Hematopoietic multipotent progenitor cell treated with erythropoietin and hydrocortisone succinate and interleukin-3 and kit ligand, for 6 days (in vitro differentiated cells): ENCODE measurements at places on chromosomes 4 and X.

DNA sequence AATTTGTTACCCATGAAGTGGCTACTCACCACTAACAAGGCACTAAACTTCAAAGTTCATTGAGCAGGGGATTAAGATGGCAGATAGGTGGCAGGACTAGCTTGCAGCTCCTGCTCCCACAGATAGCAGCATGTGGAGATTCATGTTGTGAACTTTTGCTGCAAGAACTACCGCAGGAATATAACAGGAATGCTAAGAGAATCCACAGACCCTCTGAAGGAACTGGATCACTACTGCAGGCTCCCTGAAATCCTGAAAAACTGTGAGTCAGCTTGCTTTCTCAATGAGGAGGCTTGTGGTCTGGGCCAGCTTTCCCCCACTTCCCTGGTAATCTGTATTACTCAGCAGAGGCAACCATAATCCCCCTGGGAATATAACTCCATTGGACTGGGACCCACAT is 118.5 kb upstream of the VCX2 start:
- no peak for DNase-seq

GRCh38 chr4:156559346-156559745 is 412.3 kb downstream of the PDGFC start:
- no peak for DNase-seq

DNA sequence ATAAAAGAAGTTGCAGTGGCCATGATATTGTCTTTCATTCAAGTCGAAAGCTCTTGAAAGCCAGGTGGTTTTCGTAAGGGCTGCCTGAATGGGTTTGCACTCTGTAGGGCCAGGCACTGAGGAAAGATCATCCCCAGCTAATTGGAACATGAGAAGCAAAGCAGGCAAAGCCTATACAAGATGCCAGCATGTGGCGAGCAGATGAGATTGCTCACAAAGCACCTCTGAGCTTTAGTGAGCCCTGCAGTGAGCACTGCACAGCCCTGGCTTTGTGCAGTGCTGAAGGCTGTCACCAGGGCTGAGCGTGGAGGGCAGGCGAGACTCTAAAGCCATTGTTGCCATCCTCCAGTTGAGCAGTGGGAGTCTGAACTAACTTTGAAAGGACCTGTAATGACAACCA is 53.8 kb downstream of the HADH start:
- DNase-seq, result no peak

GRCh38 chr4:6372649-6373525 is 99.5 kb downstream of the PPP2R2C start:
- DNase-seq, result peak; percentile 61

- DNase-seq, result no peak
Observed at GRCh38 chrX:39969099-39969818, 128.5 kb downstream of the BCOR start.
